ENCODE measurements at places on chromosomes 12 and 14.
A peak's percentile ranks its signal among the peaks of the same experiment; 100 is the strongest.

- DNase-seq: no peak
Measured at GRCh38 chr14:101224356-101225156, 321.0 kb upstream of the RTL1 start.

GRCh38 chr14:50045039-50045711, 71.2 kb downstream of the VCPKMT start:
- peak; percentile 49 for DNase-seq

- no peak for DNase-seq
Measured at GRCh38 chr12:4719821-4720636, at the start of gene GALNT8. Gene GALNT8 (plus strand): TSS chr12:4720400. CDS start chr12:4720678, 278 bp downstream.

- no peak for DNase-seq
Measured at GRCh38 chr12:12048714-12049113, 22.0 kb upstream of the BCL2L14 start.

GRCh38 chr14:67704484-67705089, 2.9 kb downstream of the RDH12 start:
- DNase-seq: peak; percentile 7

- no peak for DNase-seq
Measured at GRCh38 chr14:59566296-59566695, 10.3 kb downstream of the CCDC175 start.

DNA sequence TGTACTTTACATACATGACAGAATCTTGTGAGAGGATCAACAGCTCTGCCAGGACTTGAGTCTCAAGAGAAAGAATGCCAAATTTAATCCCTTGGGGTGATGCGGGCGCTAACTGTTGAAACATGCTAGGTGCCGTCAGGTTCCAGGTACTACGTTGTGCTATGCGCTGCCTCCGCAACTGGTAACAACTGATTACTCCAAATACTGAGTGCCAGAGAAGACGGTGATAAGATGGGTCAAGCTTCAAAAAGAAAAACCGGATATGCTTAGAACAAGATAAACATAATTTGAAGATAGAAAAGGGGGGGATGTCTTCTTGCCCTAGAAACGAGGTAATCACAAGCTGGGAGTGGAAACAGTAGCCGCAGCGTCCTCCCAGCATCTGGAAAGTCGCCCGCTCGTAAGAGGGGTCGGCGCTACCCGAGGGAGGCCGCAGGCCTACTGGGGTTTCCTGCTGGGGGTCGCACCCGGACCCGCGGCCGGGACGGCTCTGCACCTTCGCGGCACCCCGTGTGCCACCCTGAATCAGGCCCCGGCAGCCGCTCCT, 678 bp downstream of the ZBTB25 start:
- DNase-seq: peak; percentile 21

GRCh38 chr14:59427653-59428580, 37.3 kb downstream of the GPR135 start:
- DNase-seq: no peak

- DNase-seq: no peak
Measured at GRCh38 chr12:29863665-29864064, 79.9 kb upstream of the TMTC1 start.

GRCh38 chr14:68476212-68477109, 316.4 kb downstream of the ZFP36L1 start:
- no peak for DNase-seq

DNA sequence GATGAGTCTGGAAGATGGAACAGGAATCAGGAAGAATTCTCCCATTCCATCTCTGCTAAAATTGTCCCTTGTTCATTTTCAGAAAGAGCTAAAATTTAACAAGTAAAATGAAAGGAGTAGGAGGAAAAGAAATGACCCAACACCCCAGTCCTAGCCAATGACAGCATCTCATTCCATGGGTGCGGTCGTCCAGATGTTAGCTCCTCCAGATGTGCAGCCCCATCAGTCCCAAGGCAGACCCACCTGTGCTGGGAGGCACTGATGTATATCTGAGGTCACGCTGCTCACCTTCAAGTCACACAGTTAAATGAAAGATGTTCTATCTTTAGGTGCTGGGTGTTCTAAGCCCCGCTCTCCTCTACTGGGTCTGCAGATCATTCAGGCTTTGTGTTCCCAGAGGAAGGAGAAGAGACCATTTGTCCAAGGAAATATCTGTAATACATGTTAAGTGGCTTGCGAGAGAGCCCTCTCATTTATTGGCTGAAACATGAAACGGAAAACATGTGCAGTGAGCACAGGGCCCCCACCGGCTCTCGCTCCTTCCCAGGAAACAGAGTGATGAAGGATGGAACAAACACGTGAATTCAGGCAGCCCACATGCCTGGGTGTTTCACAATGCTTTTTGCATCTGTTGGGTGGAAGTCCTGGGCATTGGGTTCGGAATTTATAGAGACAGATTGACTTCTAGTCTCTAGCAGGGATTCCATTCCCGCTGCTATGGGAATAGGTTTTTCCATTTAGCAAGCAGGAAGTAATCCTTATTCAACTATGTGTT, 294.6 kb downstream of the NUAK1 start:
- no peak for DNase-seq

DNA sequence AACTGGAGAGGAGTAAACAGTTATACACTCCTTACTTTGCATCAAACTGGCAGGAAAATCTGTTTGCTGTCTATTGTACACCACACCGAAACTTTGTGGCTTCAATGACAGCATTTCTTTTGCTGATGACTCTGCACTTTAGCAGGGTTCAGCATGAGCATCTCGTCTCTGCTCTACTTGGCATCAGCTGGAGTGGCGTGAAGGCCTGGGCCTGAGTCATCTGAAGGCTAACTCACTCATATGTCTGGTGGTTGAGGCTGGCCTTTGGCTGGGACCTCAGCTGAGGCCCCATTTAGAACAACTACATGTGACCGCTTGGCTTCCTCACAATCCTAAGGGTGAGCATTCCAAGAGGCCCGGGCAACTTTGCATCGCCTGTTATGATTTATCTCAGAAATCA, 28.7 kb upstream of the REP15 start:
- DNase-seq: no peak

GRCh38 chr12:51838036-51838435, 10.5 kb downstream of the FIGNL2 start:
- DNase-seq: no peak

- no peak for DNase-seq
Measured at GRCh38 chr12:33942172-33942571, 80.1 kb upstream of the ALG10 start.

GRCh38 chr12:75774261-75775052, 257.1 kb downstream of the PHLDA1 start:
- no peak for DNase-seq

DNA sequence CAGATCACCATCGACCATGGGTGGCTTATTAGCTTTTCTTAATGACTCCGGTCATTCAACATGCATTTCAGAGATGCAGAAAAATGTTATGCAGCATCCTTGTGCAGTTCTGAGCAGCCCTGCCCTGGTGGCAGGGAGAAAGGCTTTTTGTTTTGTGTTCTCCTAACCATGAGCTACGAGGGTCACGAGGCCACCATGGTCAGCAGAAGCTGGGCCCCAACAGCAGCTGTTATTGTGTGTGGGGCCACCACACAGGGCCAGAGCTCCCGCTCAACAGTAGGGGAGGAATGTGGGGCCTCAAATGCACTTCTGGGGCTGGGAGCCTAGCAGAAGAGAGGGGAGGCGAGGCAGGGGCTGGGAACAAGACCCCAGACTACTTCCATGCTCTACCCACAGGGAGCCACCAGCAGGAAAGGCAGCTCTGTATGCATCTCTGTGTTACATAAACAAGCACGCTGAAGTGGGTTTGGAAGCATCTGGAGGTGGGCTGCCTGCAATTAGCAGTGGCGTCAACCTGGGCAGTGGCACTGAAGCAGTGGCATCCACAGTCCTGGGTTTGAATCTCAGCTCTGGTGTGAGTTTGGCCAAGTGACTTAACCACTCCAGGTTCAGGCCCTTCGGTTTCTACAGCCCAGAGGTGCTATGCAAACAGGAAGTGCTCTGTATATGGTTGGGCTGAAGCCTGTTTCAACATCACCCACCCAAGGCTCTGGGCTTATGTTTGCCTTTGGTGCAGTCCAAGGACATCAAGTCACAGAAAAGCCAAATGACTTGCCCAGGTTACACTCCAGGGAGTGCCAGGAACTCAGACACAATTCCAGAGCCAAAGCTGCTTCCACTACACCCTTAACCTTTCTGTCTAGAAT, 16.3 kb downstream of the GLTP start:
- no peak for DNase-seq

DNA sequence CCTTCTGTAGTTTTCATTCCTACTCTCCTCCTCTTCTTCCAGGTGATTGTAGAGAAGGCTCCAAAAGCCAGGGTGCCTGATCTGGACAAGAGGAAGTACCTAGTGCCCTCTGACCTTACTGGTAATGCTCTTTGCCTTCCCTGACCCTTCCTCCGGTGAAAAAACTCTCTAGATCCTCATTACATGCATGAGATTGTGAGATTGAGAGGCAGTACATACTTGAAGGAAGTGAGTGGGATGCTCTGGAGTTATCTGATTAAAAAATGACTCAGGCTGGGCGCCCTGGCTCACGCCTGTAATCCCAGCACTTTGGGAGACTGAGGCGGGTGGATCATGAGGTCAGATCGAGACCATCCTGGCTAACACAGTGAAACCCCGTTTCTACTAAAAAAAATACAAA, 5.3 kb downstream of the GABARAPL1 start:
- DNase-seq: no peak

GRCh38 chr14:101371799-101372793, 189.2 kb upstream of the DIO3 start:
- no peak for DNase-seq

DNA sequence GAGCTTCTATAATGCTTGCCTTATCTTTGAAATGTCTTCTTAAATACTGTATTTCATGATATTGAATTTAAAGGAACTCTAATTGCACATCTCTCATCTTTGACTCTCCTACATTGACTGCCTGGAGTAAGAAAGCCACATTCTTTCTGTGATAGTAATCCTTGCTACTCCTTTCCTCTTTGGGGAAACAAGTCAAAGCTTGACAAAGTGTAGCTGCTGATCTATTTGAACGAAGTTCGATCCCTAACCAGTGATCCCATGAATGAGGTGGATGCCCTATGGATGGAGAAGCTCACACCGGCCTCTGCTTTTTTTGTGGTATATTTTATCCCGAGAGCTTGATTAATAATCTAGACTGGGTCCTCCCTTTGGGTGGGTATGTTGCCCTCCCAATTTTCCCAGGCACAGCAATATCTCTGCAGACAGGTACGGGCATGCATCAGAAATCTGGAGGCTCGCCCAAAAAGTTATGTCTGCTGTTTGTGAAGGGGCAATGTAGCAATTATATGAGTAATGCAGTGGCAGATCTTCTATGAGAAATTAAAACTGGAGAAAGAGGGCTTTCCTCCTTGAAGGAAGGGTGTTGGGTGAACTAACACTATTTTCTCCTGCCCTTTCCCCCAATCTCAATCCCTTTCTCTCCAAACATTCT, 163.0 kb upstream of the FRMD6 start:
- DNase-seq: no peak

DNA sequence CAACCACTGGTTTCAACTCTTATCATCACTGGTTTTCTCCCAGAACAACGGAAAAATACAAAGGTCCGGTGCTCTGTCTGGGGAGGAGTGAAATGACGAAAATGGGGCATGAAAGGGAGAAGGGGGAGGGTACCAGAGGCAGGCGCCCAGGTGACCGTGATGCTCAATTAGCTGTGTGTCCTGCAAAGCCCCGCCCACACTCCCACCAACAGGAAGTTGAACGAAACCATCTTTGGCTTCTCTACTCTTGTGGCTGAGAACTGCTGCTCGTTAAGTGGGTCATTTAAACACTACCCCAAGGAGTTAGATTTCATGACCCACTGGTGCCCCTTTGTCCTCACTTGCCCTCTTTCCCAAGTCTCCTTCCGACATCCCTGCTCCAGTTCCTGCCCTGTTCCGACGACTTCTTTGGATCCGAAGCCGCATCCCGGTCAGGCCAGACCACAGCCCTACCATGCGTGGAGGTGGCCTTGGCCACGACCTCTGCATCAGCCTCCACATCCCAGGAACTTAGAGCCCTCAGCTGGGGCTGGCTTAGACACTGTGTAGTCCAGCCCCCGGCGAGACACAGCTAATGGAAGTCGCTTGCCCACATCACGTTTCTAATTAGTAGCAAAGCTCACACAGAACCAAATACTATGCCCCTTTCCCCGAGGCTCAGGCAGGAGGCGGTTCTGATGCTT, 11.4 kb upstream of the LRTM2 start:
- DNase-seq: no peak

DNA sequence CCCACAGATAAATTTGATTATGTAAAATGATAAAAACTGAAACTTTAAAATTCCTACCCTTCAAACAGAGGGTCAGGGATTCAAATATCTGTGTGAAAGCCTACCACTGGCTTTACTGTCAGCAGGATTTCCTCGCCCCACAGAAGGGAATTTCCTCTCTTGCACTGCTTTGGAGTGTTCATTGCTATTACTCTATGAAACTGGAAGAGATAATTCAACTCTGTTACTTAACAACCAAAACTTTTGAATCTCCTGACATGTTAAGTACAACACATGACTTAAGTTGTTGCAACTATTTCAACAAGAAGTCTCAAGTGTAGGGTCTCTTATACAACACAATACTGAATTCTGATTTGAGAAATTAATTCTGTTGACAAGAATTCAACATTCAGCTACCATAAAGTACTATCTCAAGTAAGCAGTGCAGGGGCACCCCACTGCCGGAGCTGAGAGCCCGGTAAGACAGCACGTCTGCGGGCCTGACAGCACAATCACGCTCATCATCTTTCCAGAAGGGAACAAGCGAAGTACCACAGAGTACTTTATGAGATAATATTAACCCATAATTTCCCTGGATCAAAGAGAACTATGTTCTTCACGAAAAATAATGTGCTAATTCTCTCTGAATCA, 22.9 kb downstream of the DICER1 start:
- no peak for DNase-seq

- DNase-seq: no peak
Measured at GRCh38 chr14:104081951-104082464, 3.5 kb upstream of the ASPG start.

GRCh38 chr12:34603382-34604035, 581.2 kb downstream of the ALG10 start:
- no peak for DNase-seq

GRCh38 chr14:72876710-72877063, 17.2 kb downstream of the DPF3 start:
- no peak for DNase-seq

GRCh38 chr12:78209846-78210505, 379.3 kb downstream of the NAV3 start:
- DNase-seq: no peak

Data from activated CD4-positive, alpha-beta T cell treated with anti-CD3 and anti-CD28 coated beads, Interleukin-2, amount 50 U/mL, for 4 hours (primary cell).